Neuronal stem cell (in vitro differentiated cells): ENCODE measurements at places on chromosomes 7 and 10.

DNA sequence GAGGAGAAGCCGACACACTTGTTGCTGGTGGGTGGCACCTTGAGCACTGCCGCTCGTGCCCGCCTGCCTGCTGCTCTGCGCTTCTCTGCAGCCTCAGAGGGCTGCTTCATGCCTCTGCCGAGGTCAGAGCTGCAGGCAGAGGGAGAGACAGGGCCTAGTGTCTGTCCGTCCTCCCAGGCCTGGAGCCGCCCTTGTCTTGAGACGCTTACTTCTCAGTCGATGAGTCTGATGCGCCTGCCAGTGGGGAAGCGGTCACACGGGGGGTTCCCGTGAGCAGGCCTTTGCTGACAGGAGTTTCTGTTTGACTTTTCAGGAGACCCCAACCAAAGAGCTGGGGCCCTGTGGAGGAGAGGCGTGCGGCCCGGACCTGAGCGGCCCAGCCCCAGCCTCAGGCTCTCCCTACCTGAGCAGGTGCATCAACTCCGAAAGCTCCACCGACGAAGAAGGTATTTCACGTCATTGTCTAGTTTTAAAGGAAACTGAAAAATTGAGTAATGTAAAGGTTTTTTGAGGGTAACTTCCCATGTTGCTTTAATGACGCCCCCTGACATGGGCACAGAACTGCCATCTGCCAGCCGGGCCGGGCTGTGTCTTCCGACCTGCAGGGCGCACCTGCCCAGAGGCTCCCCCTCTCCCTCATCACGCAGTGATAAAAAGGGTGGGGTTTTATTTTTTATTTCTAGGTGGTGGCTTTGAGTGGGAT, 7.8 kb upstream of the BHLHA15 start:
- peaks cover 16% of the 10 kb centered on the region for H3K36me3 ChIP-seq
- no peak for DNase-seq
- H3K4me1 ChIP-seq = no peaks in the 10 kb centered on the region
- no peak overlapping the region for H3K27ac ChIP-seq
- H3K27me3 ChIP-seq = no peaks in the 10 kb centered on the region

- no peaks in the 10 kb centered on the region for H3K27me3 ChIP-seq
- H3K4me3 ChIP-seq = peak overlapping the region; percentile 87
- H3K36me3 ChIP-seq = peaks cover 38% of the 10 kb centered on the region
- H3K4me1 ChIP-seq = peaks cover 25% of the 10 kb centered on the region
- DNase-seq = no peak
- H3K27ac ChIP-seq = peak overlapping the region; percentile 94
These were observed 713 bp downstream of the LZTS2 start for GRCh38 chr10:101000127-101000914.

GRCh38 chr10:77248104-77248790, 389.4 kb downstream of the KCNMA1 start:
- no peak overlapping the region for H3K4me3 ChIP-seq
- no peaks in the 10 kb centered on the region for H3K27me3 ChIP-seq
- DNase-seq = no peak
- H3K4me1 ChIP-seq = peaks cover 14% of the 10 kb centered on the region
- H3K27ac ChIP-seq = no peak overlapping the region

DNA sequence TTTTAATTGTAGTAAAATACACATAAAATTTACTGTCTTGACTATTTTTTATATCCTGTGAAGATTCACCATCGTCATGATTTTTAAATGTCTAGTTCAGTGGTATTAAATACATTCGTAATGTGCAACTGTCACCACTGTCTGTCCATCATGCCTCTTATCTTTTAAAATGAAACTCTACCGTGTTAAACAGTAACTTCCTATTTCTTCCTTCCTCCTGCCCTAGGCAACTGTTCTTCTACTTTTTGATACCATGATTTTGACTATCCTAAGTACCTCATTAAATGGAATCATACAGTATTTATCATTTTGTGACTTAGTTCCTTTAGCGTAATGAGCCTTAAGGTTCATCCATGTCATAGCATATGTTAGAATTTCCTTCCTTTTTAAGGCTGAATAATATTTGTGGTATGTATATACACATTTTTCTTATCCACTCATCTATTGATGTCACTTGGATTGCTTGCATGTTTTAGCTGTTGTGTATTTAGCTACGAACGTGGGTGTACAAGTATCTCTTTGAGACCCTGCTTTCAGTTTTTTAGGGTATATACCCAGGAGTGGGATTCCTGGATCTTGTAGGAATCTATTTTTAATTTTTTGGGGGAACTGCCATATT, 13.5 kb downstream of the SLK start:
- no peak overlapping the region for H3K27ac ChIP-seq
- H3K36me3 ChIP-seq = no peaks in the 10 kb centered on the region
- DNase-seq = no peak
- no peak overlapping the region for H3K4me3 ChIP-seq
- H3K4me1 ChIP-seq = no peaks in the 10 kb centered on the region

DNA sequence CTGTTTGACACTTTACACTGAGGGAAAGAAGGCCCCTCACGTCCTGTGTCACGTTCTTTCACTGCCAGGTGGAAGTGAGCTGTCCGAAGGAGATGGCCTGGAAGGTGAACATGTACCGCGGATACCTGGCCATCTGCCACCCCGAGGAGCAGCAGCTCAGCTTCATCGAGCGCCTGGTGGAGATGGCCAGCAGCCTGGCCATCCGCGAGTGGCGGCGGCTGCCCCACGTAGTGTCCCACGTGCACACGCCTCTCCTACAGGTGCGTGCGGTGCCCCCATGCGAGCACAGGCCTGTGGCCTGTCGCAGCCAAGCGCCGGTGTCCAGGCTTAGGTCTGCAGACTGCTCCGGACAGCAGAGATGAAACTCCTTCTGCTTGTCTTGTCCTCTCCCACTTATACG, 103.4 kb downstream of the TRRAP start:
- H3K36me3 ChIP-seq = peaks cover 100% of the 10 kb centered on the region
- H3K4me1 ChIP-seq = no peaks in the 10 kb centered on the region
- no peaks in the 10 kb centered on the region for H3K27me3 ChIP-seq
- no peak overlapping the region for H3K4me3 ChIP-seq

DNA sequence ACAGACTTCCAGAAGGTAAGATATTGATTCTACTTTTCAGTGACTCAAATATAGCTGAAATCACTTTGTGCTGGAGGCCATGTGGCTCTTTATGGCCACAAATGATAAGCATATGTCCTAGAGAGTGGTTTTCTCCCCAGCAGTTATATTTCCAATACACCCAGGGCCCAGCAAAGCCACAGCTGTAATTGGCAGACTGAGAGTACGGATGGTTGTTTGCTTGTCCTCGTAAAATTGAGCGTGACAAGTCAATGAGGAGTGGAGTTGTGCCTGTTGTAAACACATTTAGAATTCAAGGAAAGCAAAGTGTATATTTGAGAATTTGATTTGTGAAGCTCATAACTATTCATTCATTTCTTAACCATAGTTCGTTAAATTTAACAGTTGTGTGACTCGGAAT, 201.8 kb downstream of the LHFPL3 start:
- H3K27me3 ChIP-seq = no peaks in the 10 kb centered on the region
- no peaks in the 10 kb centered on the region for H3K36me3 ChIP-seq
- no peak overlapping the region for H3K4me3 ChIP-seq
- no peaks in the 10 kb centered on the region for H3K4me1 ChIP-seq

GRCh38 chr10:87752566-87752965, 65.5 kb downstream of the ATAD1 start:
- no peak overlapping the region for H3K27ac ChIP-seq
- no peaks in the 10 kb centered on the region for H3K27me3 ChIP-seq
- DNase-seq = no peak

DNA sequence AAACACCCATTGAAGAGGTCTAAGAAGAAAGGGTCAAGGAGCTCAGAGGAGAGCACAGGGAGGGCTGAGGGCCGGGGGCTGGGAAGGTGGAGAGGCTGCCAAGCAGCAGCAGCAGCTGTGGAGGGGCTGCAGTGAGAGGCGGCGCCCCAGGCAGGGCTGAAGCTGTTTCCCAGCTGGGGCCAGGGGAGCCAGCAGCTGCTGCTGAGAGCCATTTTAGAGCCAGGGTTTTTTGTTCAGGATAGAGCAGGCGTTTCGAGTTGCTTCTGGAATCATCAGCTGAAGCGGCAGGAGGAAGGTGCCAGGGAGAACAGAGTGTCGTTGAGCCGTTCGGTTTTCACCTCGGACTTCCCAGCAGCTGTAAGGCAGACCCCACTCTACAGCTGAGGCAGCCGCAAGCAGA, 62.7 kb downstream of the LANCL2 start:
- H3K27me3 ChIP-seq = no peaks in the 10 kb centered on the region
- H3K4me3 ChIP-seq = no peak overlapping the region
- no peak for DNase-seq
- peaks cover 6% of the 10 kb centered on the region for H3K4me1 ChIP-seq
- H3K36me3 ChIP-seq = peaks cover 32% of the 10 kb centered on the region
- H3K27ac ChIP-seq = no peak overlapping the region

DNA sequence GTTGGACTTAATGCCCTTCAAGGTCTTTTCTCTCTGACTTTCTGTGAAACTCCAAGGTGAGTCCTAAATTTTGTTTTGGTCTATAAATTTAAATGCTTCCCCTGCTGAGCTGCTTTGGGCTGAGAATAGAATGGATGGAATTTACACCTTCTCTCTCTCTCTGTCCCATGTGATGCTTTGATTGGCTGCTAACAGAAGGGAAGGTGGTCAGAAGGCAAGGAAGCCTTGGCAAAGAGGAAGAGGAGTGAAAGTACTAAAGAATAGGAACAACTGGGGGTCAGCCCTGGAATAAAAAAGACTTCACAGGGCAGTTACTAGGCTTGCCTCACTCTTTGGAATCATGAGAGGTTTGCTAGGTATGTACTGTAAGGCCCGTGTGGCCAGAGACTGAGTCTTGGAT, 260.2 kb downstream of the AUTS2 start:
- H3K4me1 ChIP-seq = peaks cover 16% of the 10 kb centered on the region
- DNase-seq = no peak
- H3K4me3 ChIP-seq = no peak overlapping the region
- H3K36me3 ChIP-seq = no peaks in the 10 kb centered on the region

GRCh38 chr10:111303887-111304286, 227.1 kb downstream of the ADRA2A start:
- H3K27me3 ChIP-seq = no peaks in the 10 kb centered on the region
- no peaks in the 10 kb centered on the region for H3K36me3 ChIP-seq
- H3K27ac ChIP-seq = no peak overlapping the region
- H3K4me3 ChIP-seq = no peak overlapping the region
- DNase-seq = no peak
- no peaks in the 10 kb centered on the region for H3K4me1 ChIP-seq

DNA sequence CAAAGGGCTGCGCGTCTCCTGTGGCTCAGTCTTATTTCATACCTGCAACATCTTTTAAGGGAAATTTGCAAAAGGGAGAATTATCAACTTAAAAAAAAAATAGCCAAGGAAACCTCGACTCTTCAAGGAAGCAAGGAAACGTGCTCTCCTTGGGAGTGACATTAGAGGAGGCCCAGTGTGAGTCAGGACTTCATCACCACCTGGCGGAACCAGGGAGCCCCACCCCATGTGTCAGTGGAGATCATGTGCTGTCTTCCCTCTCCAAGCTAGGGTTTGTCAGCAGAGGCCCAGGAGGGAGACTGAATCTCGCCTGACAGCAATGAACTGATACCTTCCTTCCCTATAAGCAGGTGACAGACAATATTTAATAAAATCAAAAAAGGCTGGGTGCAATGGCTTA, 28.9 kb downstream of the POR start:
- H3K4me1 ChIP-seq = no peaks in the 10 kb centered on the region
- no peak for DNase-seq
- H3K27ac ChIP-seq = no peak overlapping the region
- H3K4me3 ChIP-seq = no peak overlapping the region
- no peaks in the 10 kb centered on the region for H3K27me3 ChIP-seq

GRCh38 chr10:98030991-98031431, 590 bp upstream of the CRTAC1 start:
- peak; percentile 47 for DNase-seq
- no peak overlapping the region for H3K27ac ChIP-seq
- peaks cover 5% of the 10 kb centered on the region for H3K4me1 ChIP-seq
- H3K27me3 ChIP-seq = peaks cover 89% of the 10 kb centered on the region
- no peaks in the 10 kb centered on the region for H3K36me3 ChIP-seq

DNA sequence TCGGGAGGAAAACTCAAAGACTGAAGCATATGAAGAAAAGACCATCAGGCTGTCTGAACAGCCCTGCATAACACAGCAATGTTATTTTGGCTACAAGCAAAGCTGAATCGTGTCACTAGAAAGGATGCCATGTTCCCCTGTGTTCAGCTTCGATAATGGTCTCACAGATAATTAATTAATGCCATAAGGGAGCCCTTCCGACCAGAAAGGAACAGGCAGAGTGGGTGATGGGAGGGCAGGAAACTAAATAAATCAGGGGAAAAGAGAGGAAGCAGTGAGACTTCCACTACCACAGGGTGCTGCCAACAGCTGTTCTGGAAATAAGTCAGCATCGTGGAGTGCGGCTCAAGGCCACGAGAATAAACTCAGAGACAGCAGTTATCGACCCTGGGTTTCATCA, 3.2 kb downstream of the PTPRN2 start:
- no peaks in the 10 kb centered on the region for H3K4me1 ChIP-seq
- H3K27me3 ChIP-seq = peaks cover 51% of the 10 kb centered on the region
- H3K27ac ChIP-seq = no peak overlapping the region
- DNase-seq = no peak
- H3K36me3 ChIP-seq = no peaks in the 10 kb centered on the region

DNA sequence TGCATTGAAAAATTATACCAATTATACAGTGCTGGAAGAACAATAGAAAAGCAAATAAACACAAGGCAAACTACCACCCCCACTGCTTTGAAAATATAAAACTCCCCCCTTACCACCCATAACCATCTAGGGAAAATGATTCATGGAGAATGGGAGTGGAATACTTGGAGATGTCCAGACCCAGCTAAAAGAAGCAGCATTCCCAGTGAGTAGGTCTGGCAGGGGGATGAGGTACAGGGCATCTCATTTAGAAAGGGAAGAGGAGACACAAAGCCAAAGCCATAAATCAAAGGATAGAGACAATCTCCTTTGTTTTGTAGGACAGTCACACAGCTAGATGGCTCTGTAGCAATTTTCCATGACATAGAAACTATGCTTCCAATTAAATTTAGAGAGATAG, 36.0 kb upstream of the DGKI start:
- H3K36me3 ChIP-seq = peaks cover 29% of the 10 kb centered on the region
- H3K27ac ChIP-seq = no peak overlapping the region
- DNase-seq = no peak

- H3K36me3 ChIP-seq = peaks cover 56% of the 10 kb centered on the region
- no peak overlapping the region for H3K4me3 ChIP-seq
- H3K27ac ChIP-seq = no peak overlapping the region
- no peaks in the 10 kb centered on the region for H3K4me1 ChIP-seq
- H3K27me3 ChIP-seq = no peaks in the 10 kb centered on the region
These were observed 45.0 kb downstream of the ARMH3 start for GRCh38 chr10:102010961-102011360.

GRCh38 chr7:141158561-141158960, 84.7 kb downstream of the TMEM178B start:
- H3K4me3 ChIP-seq = no peak overlapping the region
- no peaks in the 10 kb centered on the region for H3K36me3 ChIP-seq
- H3K27ac ChIP-seq = no peak overlapping the region
- no peak for DNase-seq

GRCh38 chr10:43205681-43206390, 61.0 kb downstream of the RASGEF1A start:
- no peak for DNase-seq
- no peak overlapping the region for H3K4me3 ChIP-seq
- H3K27ac ChIP-seq = no peak overlapping the region
- H3K4me1 ChIP-seq = no peaks in the 10 kb centered on the region
- no peaks in the 10 kb centered on the region for H3K36me3 ChIP-seq

- DNase-seq = no peak
- H3K27me3 ChIP-seq = no peaks in the 10 kb centered on the region
- H3K27ac ChIP-seq = peak overlapping the region; percentile 40
- H3K4me3 ChIP-seq = peak overlapping the region; percentile 93
- H3K4me1 ChIP-seq = peaks cover 10% of the 10 kb centered on the region
- peaks cover 48% of the 10 kb centered on the region for H3K36me3 ChIP-seq
These were observed 2.9 kb downstream of the IGF2BP3 start for GRCh38 chr7:23467291-23467805.

- H3K36me3 ChIP-seq = no peaks in the 10 kb centered on the region
- no peaks in the 10 kb centered on the region for H3K27me3 ChIP-seq
- DNase-seq = peak; percentile 62
- H3K27ac ChIP-seq = no peak overlapping the region
These were observed 143.8 kb upstream of the TMEM106B start for GRCh38 chr7:12067156-12067831.
